Fibroblast of lung (primary cell): ENCODE measurements at places on chromosomes 7 and 10.

GRCh38 chr10:50360077-50360850 lies 108.9 kb upstream of the ASAH2 start:
- DNase-seq = peak; percentile 51

DNA sequence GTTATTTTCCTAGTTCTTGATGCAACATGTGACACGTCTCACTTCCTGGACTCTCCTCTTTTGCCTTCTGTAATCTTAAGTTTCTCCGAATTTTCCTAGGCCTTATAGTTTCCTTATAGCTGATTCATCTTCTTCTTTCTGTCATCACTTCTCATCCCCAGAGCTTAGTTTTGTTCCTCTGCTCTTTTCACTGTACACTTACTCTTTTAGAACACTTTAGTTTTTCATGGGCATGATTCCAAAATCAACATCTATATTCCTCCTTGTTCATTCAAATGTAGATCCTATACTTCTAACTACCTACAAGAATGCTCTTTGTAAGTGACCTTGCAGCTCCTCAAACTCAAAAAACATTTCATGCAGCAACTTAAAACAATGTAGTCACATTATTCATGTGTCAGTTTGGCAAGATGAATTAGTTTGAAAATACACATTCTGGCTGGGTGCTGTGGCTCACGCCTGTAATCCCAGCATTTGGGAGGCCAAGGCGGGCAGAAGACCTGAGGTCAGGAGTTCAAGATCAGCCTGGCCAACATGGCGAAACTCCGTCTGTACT lies 13.1 kb upstream of the SLC26A3 start:
- DNase-seq = peak; percentile 5

GRCh38 chr10:103493916-103494877 lies 692 bp downstream of the NEURL1 start:
- no peak for DNase-seq

DNA sequence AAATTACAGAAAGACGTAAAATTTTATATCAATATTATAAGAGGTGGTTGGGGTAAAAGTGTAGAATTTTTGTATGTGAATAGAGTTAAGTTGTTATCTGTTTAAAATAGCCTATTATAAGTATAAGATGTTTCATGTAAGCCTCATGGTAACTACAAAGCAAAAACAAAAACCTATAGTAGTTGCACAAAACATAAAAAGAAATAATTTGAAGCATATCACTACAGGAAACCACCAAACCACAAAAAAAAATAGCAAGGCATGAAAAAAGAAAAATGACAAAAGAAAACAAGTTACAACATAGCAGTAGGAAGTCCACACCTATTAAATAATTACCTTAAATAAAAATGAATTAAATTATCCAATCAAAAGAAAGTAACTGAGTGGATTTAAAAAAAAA lies 12.4 kb upstream of the GSTK1 start:
- DNase-seq = no peak

DNA sequence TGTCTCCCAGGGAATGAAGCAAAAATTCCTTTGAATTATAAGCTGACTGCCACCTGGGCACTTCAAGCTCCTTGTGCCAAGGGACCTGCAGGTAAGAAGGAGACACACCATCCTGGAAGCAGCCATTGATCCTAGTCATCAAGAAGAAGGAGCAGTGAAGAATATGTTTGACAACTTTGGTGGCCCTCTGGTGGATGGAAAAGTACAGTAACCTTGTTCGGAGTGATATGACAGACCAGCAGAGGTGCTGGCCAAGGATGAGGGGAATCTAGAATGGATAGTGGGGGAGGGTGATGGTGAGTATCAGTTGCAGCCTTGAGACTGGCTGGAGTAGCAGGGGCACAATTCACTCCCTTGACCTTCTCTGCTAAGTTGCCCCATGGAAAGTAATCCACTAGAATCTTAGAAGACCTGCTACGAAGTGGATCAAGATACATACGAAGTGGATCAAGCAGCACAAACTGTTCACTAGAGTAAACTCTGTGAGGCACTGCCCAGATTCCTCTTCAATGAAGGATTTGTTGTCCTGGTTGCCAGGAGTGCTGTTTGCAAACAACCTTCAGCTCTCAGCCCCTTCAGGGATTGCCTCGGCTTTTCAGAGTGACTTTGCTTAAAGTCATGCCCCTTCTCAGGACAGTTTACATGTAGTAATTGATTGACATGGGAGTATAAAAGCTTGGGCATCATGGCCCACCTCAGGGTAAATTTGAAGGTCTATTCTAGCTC lies 44.8 kb upstream of the ORC5 start:
- DNase-seq = no peak

DNA sequence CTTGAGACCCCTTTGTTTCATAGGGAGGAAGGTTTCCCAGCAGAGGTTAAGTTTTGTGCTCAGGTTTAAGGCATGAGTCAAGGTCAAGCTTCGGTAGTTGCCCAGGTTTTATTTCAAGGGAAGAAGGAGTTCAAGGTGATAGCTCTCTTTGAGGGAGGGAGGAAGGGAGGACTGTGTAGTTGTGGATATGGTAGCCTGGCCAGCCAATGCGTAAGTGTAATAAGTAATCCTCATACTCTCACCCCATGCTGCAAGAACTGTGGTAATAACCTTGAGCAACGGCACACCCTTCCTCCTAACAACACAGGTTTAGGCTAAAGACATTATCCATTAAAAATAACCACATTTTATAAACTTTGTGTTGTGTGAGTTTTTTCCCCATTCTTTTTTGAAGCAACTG lies 478.9 kb downstream of the KCNMA1 start:
- no peak for DNase-seq

GRCh38 chr10:45238896-45239295 lies 76.5 kb downstream of the OR13A1 start:
- DNase-seq = no peak

DNA sequence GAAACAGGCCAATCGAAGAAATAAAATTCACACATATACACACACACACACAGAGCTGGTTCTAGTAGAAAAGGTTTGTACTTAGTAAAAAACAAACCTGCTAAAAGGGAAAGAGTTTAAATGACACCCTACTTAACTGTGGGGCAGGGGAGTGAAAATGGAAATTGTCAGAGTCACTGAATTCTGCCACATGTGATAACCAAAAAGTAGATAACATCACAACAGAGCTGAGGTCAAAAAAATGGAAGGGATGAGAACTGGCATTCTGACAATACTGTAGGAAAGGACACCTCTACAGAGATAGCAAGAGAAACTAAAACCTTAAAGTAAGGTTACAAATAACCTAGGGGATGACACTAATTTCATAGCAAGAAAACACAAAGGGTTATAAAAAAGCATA lies 74.6 kb downstream of the CACUL1 start:
- no peak for DNase-seq

GRCh38 chr7:96910486-96910885 lies 94.9 kb upstream of the DLX6 start:
- DNase-seq = no peak

GRCh38 chr10:43689955-43690771 lies 41.5 kb upstream of the ZNF32 start:
- peak; percentile 78 for DNase-seq

GRCh38 chr7:107643407-107643806 lies 17.2 kb upstream of the SLC26A4 start:
- peak; percentile 61 for DNase-seq

- no peak for DNase-seq
Measured at GRCh38 chr10:70135684-70136083, 3.1 kb upstream of the AIFM2 start.

GRCh38 chr10:130686689-130687300 lies 550.6 kb downstream of the GLRX3 start:
- no peak for DNase-seq

- no peak for DNase-seq
Measured at GRCh38 chr10:123327450-123327849, 173.2 kb downstream of the BUB3 start.

DNA sequence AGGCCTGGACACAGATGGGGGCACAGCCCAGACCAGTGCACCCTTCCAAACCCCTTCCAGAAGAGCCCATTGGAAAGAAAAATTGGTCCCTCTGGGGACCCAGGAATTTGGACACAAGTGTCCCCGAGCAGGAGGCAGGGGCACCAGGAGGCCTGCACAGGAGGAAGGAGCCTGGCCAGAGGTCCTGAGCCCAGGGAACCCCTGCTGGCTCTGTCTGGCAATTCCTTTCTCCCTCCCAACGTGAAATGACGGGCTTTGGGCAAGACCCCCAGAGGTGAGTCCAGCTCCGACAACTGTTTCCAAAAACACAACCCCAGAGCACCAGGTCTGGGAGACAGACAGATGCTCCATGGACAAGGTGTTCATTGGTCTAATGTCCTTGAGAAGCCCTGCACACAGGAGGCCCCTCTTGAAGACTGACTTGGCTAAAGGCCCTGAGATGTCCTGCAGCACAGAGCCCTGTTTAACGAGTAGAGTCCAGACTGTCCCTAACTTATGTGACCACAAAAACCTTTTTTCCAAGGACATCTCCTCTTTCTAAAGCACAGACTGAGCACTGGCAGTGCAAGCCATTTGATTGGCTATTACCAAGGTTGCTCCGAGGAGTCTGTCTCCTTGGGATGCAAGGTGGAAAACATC lies 150.7 kb downstream of the OAT start:
- no peak for DNase-seq

DNA sequence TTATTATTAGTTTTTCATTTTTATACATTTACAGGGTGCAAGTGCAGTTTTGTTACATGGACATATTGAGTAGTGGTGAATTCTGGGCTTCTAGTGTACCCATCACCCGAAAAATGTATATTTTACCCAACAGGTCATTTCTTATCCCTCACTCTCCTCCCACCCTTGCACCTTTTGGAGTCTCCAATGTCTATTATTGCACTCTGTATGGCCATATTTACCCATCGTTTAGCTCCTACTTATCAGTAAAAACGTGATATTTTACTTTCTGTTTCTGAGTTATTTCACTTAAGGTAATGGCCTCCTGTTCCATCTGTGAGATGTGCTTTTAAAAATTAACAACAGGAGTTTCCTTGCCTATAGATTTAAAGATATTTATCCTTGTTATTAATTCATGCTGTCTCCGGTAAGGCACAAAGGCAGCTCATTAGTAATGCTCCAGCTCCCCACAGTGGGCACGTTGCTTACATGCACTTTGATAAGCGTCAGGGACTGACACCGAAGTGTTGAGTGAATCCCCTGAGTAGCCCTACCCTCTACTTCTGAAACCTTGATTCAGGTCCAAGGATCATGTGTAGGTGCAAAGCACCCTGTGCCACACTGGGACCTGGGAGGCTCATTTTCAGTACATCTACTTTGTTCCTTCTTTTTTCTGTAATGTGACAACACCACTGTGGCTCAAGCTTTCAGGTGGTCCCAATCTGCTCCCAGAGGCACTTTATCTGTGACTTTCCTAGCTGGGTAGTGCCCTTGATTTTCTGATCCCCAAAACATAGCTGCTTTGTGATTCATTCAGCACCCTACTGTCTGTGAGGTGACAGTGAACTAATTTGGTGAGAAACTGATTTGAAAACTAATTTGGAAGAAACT lies 27.3 kb downstream of the HYAL4 start:
- peak; percentile 23 for DNase-seq

DNA sequence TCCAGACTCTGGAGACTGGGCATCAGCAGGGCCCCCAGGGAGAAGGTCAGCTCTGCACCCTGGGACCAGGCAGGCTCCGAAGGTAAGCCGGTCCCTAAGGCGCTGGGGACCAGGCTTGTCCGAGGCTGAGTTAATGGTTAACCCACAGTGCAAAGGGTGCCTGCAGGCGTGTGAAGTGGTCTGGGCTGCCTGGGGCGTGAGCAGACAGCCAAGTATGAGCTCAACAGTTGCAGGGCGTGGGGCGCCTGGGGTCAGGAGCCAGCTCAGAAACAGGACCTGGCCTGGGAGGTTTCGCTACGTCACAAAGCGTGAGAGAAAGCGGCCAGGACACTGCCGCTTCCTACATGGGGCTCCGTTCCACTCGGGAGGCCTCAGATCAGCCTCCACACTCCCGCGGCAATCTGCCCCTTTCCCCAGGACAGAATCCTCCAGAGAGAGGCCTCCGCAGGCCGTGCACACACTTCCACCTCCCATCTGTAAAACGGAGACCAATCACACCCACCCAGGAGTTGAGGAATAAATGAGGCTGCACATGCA lies 16.0 kb downstream of the PDGFA start:
- DNase-seq = no peak

- DNase-seq = no peak
Measured at GRCh38 chr10:12243864-12244620, 48.1 kb downstream of the CDC123 start.

DNA sequence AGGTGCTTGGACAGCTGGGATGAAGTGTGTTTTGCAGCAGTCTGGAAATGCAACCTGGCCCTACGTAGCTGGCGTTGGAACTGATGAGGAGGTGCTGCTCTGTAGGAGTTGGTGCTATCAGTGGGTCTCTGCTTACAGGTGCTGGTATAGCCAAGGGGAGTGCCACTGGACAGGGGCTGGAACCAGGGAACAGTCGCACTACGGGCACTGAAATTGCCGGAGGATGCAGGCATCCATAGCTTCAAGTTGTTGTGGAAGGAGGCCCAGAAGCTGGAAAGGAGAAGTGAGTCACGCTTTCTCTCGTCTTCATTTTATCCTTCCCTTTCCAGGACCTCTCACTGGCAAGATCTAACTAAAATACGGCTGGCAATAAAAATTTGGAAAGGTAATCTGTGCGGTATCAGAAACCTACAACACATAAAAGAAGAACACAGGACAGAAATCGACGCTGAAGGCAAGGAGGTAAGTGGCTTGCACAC lies 25.8 kb downstream of the MACC1 start:
- DNase-seq = no peak

DNA sequence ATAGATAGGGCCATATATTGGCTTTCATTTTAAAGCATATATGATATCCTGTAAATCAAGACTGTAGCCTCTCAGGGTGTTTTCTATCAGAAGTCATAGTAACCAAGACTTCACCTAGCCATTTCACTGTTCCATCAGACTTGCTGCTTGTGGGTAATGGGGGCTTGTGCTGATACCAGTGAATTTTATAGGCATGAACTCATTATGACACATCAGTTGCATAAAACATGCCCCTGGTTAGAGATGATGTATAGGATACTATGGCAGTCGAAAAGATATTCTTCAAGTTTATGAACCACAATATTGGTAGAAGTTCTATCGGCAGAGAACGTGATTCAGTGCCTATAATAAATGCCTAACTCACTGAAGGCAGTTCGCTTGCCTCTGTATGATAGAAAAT lies 206.4 kb downstream of the ITGB1 start:
- no peak for DNase-seq

DNA sequence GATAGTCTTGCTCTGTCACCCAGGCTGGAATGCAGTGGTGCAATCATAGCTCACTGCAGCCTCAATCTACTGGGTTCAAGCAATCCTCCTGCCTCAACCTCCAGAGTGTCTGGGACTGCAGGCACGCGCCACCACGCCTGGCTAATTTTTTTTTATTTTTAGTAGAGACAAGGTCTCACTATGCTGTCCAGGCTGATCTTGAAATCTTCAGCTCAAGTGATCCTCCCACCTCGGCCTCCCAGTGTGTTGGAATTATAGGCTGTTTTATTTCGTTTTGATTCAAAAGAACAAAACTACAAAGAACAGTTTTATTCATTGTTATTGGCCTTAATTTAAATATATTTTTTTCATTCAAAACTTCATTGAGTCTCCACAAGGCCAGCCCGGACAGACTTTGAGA lies 109.8 kb upstream of the NFE2L3 start:
- DNase-seq = no peak

- no peak for DNase-seq
Measured at GRCh38 chr7:1288390-1288995, 55.8 kb downstream of the UNCX start.
